ENCODE measurements at places on chromosomes 7 and 10.

GRCh38 chr10:78457804-78458482 is 424.3 kb downstream of the RPS24 start:
- DNase-seq = no peak

DNA sequence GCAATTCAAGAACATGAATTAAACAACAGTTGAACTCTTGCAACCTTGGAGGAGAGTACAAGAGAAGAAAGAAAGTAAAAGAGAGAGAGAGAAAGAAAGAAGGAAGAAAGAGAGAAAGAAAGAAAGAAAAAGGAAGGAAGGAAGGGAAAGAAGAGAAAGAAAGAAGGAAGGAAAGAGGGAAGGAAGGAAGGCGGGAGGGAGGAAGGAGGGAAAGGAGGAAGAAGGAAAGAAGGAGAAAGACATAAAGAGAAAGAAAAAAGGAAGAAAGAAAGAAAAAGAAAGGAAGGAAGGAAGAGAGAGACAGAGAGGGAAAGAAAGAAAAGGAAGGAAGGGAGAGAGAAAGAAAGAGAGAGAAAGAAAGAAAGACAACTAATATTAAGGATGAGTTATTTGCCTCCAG is 1106.7 kb downstream of the TYW1 start:
- DNase-seq = no peak

GRCh38 chr10:3858051-3858845 is 73.2 kb upstream of the KLF6 start:
- no peak for DNase-seq

GRCh38 chr10:11489591-11489990 is 121.9 kb downstream of the USP6NL start:
- no peak for DNase-seq

GRCh38 chr7:124915242-124915641 is 14.4 kb downstream of the POT1 start:
- no peak for DNase-seq

DNA sequence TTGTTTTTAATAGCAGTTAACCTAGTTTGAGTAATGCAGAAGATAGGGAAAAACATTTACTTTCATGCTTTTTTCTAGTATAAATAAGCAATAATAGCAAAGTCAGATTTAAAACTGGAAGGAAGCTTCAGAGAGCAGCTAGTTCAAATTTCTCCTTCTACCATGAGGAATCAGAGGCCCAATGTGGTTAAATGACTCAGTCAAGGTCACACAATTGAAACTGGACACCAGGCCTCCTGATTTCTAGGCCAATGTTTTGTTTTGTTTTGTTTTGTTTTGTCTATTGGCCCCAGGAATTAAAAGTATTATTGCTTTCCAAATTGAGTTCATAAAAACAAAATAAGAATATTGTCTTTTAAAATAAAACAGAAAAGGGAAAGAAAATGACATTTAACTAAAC is 122.3 kb downstream of the TRIL start:
- no peak for DNase-seq

DNA sequence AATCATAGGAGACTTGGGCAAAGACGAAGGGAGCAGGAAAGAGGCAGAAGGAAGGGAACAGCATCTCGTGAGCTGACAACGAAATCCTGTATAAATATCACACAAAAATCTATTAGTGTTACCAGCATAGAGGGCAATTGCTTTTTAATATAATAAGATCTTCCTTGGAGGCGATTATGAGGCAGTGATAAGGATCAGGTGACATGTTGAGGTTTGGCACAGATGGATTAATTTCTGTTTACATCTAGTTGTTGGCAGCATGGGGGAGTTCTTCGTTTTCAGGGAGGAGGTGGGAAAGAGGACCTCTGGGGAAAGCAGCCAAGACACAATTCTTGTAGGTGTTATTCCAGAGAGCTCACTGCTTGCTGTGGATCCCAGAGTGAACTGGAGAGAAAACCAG is 163.8 kb downstream of the PLXNA4 start:
- no peak for DNase-seq

DNA sequence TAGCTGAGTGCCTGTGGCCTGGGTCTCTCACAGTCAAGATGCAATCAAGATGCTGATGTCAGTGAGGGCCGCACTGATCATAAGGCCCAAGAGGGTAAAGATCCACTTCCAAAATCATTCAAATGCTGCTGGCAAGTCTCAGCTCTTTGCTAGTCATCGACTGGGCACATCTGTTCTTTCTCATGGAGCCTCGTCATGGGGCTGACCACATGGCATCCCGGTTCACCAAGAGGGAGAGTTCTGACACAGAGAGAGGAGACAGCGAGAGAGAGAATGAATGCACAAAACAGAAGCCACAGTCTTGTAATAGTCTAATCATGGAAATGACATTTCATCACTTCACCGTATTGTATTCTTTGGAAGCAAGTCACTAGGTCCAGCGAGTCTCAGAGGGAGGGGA is 1067.5 kb upstream of the C7orf33 start:
- DNase-seq = no peak

DNA sequence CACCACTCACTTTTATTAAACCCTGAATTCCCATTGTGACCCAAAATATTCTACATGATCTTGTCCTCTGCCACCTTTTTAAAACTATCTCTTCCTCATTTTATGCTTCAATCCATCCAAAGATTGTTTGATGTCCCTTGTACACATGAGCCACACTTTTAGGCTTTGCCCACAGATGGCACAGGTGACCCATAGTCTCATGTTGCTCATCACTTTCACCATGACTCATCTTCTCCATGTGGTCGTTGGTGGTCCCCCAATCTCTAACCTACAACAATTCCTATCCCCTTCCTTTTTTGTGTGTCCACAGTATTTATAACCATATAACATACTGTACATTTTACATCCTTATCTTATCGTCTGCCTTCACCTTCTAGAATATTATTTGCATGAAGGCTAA is 271.5 kb upstream of the ZWINT start:
- DNase-seq = no peak

GRCh38 chr10:113578773-113579172 is 25.9 kb downstream of the HABP2 start:
- DNase-seq = no peak

DNA sequence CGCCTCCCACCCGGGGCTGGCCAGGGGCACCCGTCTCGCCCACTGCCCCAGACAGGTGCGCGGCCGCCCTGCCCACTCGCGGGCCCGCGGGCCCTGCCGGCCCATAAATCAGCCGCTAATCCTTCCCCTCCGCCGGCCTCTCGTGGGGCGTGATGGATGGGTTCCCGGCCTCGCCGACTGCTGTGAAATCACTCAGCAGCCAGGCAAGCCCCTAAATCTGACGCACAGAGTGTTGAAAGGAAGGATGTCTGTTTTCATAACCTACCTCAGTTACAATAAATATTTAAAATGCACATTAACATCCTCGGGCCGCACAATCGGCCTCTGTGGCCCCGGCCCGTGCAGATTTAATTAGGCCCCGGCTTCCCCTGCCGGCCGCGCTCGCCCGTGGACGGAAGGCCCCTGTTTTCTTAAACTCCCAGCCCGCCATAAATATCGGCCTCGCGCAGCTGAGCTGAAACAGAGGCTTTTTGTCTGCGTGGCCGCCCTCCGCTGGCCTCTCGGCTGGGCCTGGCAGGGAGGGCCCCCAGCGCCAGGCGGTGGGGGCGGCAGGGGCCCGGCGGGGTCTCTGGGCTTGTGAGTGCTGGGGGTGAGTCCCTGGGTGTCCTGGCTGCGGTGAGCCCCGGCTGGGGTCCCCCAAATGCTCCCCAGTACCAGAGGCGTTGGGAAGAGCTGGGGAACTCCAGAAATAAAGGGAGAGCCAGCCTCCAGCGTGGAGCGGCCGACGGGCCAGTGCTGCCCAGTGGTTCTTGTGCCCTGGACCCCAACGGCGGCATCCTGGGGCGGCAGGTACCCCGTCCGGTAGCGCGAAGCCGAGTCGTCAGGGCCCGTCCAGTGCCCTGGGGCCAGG is 90.7 kb downstream of the UNCX start:
- peak; percentile 73 for DNase-seq

GRCh38 chr10:3494131-3494837 is 290.7 kb downstream of the KLF6 start:
- peak; percentile 58 for DNase-seq

DNA sequence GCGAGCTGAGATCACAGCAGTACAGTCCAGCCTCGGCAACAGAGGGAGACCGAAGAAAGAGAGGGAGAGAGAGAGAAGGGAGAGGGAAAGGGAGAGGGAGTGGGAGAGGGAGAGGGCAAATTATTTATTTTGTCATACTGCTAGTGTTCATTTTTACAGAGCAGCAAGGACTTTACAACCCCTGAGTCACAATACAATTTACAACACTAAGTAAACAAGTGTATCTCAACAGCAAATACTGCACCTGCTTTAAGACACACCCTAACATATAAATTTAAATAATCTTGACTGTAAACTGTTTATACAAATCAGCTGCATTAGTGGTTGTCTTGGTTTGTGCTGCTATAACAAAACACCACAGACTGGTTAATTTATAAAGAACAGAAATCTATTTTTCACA is 27.2 kb downstream of the HTR5A start:
- no peak for DNase-seq

DNA sequence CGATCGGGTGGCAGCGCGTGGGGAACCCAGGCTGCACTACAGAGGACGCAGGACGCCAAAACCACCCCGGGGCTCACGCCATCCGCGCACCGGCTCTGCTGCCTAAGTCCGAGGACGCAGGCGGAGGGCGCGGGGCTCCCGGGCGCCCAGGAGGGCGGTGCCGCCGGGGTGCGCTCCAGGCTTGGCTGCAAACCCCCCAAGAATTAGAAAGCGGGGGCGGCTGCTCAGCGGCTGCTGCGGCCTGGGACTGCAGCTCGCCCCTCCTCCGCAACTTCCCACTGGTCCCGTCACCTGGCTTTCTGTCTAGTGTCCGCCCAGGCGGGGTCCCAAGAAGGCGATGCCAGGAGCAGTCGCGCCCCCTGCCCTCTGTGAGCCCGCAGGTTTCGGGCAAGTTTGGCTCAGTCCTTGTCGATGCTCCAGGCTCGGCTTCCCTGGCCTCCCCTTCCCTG is 1.7 kb upstream of the POU6F2 start:
- peak; percentile 7 for DNase-seq

DNA sequence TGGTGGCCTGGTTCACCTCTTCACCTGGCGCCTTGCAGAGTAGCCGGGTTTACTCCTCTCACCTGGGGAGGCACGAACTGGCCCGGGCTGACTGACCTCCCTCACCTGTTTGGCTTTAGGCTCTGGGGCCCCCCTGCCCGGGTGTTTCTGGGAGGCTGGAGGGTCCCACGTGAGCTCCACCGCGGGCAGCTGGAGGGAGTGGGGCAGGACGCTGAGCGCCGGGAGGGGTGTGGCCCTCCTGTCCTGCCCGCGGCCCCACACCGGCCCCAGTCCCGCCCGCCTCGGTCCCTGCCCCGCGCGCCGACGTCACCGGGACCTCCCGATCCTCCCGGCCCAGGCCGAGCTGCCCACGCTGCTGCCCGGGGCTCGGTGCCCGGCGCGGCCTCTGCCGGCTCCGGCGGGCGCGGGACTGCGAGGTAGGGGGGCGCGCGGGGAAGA is at the start of gene AMZ1:
Gene AMZ1, plus strand, starts transcription at position 322 of the 438 bp plus-strand sequence. CDS start 12,250 bp downstream, outside the sequence.
- DNase-seq = no peak

DNA sequence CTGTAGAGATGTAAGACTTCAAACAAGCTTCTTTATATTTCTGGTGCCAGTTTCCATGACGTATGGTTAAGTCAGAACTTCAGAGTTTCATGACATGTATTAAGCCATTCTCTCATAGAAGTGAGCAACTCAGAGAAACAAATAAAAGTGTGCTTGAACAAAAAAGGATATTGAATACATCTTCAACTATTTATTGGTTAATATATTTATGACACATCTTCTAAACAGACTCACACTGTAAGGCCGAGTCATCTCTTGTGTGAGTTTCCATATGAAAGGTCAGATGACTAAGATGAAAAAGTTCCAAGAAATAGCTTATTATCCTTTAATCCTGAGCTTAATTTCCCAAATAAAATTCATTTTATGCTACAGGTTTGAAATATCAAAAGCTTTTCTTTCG is 105.5 kb upstream of the CSTF2T start:
- DNase-seq = no peak

- DNase-seq = no peak
These were observed 25.3 kb downstream of the IKZF1 start for GRCh38 chr7:50329775-50330174.

DNA sequence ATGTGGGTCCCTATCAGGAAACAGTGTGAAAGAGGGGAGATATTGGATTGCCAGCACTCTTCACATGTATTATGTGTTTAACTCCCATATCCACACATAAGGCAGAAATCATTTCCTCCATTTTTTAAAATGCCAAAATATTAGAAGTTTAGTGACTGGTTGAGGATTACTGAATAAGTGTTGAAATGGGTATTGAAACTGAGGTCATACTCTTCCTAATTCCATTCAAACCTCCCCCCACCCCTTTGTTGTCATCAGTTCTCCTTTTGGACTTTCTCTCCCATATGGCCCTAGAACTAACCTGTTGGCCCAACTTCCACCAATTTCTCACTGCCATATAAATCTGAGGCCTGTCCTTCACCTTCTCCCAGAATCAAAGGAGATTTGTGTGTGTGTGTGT is 81.6 kb downstream of the EVX1 start:
- no peak for DNase-seq

- no peak for DNase-seq
These were observed 606.0 kb downstream of the INHBA start for GRCh38 chr7:41096917-41097316.

Data from muscle of leg (tissue), 16 donors.